ENCODE measurements at places on chromosomes 5 and 9.

DNA sequence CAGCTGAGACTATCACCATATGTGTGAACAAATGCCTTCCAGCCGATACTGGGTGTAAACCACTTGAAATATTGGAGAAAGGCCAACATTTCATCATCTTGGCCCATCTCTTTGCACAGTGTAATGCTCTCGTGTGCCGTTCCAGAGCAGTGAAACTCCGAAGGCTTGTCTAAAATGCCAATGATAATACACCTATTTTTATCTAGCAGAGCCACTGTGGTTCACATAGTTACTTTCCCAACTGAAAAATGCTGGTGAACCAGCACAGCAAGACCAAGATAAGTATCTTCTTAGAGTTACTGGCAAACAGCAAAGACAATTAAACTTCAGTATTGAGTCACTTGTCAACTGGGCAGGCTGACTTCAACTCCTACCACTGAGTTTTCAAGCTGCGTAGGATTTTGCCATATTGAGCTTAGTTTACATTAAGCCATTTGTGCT, 379.9 kb upstream of the ACTBL2 start:
- DNase-seq, result peak; percentile 73

DNA sequence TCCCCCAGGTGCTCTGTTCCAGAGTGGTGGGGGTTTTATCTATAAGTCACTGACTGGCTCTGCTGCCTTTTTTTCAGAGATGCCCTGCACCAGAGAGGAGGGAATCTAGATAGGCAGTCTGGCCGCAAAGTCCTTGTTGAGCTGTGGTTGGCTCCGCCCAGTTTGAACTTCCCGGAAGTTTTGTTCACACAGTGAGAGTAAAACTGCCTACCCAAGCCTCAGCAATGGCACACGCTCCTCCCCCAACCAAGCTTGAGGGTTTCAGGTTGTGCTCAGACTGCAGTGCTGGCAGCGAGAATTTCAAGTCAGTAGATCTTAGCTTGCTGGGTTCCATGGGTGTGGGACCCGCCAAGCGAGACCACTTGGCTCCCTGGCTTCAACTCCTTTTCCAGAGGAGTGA, 1428.6 kb downstream of the MAT2B start:
- no peak for DNase-seq

DNA sequence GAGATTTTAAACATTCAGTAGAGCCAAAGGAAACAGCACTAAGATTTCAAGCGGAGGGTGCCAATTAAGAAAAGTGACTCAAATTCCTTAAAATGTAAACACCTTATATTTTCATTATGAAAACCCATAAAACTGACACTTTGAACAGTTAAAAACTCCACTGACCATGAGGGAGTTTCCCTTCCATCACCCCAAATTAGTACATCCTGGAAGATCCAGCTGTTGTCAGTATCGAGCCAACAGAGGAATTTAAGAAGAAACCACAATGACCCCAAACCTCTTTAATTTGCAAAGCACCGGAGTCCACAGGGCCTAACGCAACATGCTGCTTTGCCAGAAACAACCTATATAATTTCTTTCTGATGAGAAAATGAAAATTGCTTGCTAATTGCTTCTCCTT, 41.3 kb downstream of the ROR2 start:
- no peak for DNase-seq

DNA sequence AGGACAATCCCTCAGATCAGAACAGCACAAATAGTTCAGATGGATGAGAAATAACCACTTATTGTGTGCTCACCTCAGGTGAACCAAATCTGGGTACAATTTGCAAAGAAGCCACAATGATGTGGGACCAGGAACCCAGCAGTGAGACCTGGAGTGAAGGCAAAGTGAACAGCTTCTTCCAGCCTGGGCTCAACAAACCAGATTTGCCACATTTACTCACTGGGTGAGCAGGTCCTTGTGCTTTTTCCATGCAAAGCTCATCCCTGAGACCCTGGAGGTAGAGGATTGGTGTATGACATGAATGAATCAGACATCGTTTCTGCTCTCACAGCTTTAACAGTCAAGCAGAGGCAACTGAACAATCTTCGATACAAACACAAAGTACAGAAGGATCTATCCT, 29.1 kb upstream of the GRIA1 start:
- DNase-seq, result no peak

DNA sequence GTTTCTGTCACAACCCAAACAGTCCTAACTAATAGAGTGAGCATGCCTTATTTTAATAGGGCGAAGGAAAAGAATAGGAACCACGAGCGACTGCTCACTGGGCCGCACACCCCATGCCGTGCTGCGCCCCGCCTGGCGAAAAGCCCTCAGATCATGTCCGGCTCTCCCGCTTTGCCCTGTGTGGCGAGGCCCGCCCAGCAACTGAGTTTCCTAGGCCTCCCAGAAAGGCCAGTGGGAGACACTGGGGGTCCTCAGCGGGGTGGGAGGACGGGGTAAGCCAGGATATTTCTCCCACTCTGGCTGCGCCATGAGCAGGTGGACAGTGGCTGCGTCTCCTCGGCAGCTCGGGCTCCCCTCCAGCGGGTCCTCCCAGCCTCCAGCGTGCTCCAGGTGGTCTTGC, 138.0 kb downstream of the GAPVD1 start:
- DNase-seq, result no peak

GRCh38 chr9:68802525-68803015, 97.5 kb downstream of the PIP5K1B start:
- DNase-seq, result no peak

GRCh38 chr5:39955156-39955555, 530.4 kb upstream of the DAB2 start:
- DNase-seq, result no peak

DNA sequence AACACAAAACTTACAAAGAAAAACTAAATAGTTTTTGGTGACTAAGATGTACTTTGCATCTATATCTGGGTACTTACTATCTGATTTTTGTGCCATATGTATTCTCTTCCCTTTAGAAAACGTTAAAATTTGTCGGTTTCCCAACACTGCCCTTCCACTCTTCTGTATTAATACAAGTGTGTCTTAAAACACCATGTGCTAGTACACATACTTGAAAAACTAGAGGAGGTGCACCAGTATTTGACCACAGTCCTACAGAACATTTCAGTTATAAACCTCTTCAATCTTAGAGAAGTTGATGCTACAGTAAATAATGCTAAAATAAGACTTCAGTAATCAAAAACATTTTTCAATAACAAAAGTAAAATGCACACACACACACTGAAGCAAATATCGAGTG, 251.2 kb downstream of the EFNA5 start:
- DNase-seq, result no peak

- DNase-seq, result no peak
These were observed 27.0 kb downstream of the FAM169A start for GRCh38 chr5:74839229-74839628.

GRCh38 chr5:6188344-6188743, 190.0 kb downstream of the MED10 start:
- no peak for DNase-seq

DNA sequence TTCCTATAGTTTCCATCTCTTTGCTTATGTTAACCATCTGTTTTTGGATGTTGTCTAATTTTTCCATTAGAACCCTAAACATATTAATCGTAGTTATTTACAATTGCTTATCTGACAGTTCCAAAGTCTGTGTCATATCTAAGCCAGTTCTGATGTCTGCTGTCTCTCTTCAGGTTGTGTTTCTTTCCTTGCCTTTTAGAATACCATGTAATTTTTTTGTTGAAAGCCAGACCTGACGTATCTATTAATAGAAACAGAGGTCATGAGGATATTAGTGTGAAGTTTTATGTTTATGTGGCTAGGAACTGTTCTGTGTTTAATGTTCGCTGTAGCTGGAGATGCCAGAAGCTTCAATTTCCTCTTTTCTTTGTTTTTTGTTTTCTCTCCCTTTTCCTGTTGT, 52.2 kb downstream of the ZNF618 start:
- no peak for DNase-seq

DNA sequence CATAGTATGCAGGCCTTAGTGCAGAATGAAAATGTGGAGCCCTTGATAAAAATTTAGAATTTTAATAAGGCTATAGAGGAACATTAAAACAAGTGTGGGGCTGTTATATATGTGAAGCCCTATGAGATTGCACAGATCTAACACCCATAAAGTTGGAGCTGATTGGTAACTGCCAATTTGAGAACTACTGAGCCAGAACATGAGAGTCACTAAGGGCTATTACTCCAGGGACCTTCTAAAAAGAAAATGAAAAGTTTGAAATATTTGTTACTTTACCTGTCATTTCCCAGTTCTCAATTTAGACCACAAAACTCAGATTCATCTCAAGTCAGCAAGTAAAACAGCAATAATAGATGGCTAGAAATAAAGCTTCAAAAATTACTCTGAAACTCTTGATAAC, 898.6 kb downstream of the TLE1 start:
- no peak for DNase-seq

GRCh38 chr5:116378007-116378776, 196.4 kb downstream of the SEMA6A start:
- no peak for DNase-seq

DNA sequence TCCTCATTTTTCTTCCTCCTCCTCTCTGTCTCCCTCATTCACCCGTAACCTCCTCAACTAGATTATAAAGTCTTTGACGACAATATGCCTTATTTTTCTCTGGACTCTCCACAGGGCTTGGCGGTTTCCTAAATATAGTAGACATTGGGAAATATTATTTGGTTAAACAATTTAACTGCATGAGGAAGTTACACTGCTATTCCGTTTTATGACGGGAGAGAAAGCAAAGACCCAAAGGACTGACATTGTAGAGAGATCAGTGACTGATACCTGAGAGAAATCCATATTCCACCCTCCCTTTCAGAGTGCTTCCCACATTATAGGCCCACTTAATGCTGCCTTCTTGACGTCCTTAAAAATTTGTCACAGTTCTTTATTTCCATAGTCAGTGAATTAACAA, 51.2 kb downstream of the GDA start:
- DNase-seq, result no peak

DNA sequence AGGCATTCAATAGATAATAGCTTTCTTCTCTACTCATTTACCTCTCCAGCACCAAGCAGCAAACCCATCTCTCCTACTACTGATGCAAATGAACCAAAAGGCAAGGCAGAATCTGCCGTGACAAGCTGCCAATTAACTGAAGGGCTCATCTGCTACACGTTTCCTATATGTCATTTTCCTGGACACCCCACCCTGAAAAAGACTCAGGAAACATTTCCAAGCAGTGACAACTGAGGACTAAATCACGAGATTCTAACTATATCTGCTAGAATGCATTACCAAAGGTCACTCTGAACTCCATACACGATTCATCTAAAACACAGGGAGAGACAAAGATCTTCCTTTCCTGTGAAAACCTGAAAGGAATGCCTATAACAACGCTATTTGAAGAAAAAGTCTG, 12.9 kb downstream of the PLPP1 start:
- DNase-seq, result no peak

DNA sequence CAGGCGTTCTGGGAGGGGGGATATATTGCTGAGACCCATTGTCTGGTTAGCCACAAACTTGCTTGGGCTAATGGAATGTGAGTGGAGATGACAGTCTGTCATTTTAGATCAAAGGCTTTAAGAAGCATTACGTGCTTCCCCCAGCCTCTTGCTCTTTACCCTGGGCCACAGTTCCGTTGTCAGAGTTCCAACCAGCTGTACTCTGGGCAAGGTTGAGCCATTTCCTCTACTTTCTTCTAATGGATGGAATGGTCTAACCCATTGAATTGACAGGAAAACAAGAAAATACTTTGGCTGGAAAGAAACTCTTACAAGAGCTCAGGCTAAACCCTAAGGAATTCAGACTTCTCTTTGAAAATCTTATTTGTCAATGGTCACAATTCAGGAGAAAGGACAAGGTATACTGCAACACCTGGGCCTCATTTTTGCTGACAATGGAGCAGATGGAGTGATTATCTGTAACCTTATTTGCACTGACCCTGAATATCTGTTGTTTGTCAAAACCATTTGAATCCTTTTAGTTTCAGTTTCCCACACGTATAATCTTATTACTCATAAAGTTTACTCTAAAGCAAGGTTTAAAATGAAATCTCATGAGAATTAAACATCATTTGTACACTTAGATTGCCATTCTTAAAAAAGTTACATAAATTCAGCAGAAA, 231.4 kb downstream of the PDE4D start:
- no peak for DNase-seq

- DNase-seq, result no peak
These were observed 1.5 kb downstream of the PLAA start for GRCh38 chr9:26945591-26945990.

DNA sequence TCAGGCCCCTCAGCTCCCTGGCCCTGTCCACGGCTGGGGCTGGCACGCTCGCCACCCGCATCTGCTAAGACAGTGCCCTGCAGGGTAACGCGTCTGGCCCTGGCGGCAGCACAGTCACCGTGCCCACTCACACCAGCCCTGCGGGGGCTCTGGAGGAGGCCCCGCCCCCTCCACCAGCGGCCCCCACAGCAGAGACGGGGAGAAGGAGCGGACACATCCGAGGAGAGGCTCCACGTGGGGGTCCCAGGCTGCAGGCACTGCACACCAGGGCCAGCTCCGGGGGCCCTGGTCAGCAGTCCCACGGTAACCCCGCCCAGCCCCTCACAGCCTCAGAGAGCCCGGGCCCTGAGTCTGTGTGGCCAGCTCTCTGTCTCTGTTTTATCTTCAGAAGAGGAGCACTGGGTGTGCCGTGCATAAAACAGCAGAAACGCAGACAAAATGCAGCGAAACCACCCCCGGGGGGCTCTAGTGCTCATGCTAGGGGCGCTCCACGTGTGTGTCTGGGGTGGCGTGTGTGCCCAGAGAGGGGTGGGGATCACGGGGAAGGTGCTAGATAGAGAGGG, 47.5 kb upstream of the NRARP start:
- no peak for DNase-seq

DNA sequence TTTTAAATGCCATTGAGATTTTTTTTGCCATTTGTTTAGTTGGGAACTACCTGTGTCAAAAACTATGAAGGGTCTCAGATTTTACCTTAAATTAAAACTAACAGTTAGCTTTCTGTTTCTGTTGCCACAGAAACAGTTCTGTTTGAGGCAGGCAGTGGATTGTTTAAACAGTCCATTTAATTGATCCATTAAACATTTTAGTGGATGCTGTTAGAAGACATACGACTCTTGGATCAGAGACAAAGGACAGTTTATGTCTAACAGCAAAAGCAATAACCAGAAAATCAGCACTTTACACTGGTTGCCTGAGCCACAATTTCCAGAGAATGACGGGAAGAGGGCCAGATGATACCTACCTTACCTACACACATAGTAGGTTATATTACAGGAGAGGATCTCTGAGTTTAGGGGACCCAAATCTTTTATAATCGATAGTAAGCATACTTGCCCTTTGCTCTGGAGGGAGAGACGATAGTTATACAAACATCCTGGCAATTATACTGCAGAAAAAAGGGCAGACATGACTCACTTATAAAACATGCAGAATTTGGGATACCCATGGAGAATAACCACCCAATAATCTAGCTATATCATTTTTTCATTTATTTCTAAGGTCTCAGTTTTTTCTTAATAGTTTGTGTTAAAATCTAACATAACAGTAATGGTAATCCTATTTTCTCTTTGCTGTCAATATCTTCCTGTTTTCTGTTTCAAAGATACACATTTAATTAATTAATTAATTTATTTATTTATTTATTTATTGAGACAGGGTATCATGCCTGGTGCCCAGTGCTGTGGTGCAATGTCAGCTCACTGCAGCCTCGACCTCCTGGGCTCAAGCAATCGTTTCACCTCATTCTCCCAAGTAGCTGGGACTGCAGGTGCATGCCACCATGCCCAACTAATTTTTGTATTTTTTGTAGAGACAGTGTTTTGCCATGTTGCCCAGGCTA, 136.7 kb upstream of the TNFAIP8 start:
- DNase-seq, result no peak

Measured in AG20443 (cell line).